ENCODE measurements at places on chromosomes 5 and 9. TPM values are rescaled to one million over a fixed set of nuclear protein-coding genes. Genes with fewer than 3 reads are reported as not detected.

Gene GARNL3
- 4.0 TPM for total RNA-seq

Gene TUSC1
- 0.76 TPM for total RNA-seq

Gene FIBCD1
- not detected for total RNA-seq

Gene SPINK13
- total RNA-seq: not detected

Gene GRAMD2B
- 4.9 TPM for total RNA-seq

Gene TPPP
- 0.04 TPM for total RNA-seq

Gene STPG3
- 0.37 TPM for total RNA-seq

Gene C9
- not detected for total RNA-seq

Gene PRR7
- total RNA-seq: 3.2 TPM

Gene DNM1
- 0.86 TPM for total RNA-seq

Gene EIF4EBP3
- total RNA-seq: 14.4 TPM

Gene SLC6A18
- total RNA-seq: not detected

Gene SMIM32
- total RNA-seq: not detected

Gene PCDHB7
- total RNA-seq: not detected

Gene RGP1
- total RNA-seq: 25.4 TPM

Gene NUTM2G
- not detected for total RNA-seq

Gene MUSK
- total RNA-seq: not detected

Gene CMBL
- not detected for total RNA-seq

Gene UBE2D2
- total RNA-seq: 172 TPM

Gene ARSI
- total RNA-seq: not detected

Gene CCL28
- 10.7 TPM for total RNA-seq

Gene IFNA2
- not detected for total RNA-seq

Gene FAM174A
- 4.1 TPM for total RNA-seq

Gene OR4F3
- total RNA-seq: not detected

Gene BRD3
- 17.0 TPM for total RNA-seq

Gene PAIP1
- total RNA-seq: 38.3 TPM

Gene C1QTNF3
- 7.7 TPM for total RNA-seq

Data from activated B cell treated with CpG ODN at 0.5 μM for 24 hours (primary cell).